ENCODE measurements at places on chromosomes 11 and 22.
A peak's percentile ranks its signal among the peaks of the same experiment; 100 is the strongest.

DNA sequence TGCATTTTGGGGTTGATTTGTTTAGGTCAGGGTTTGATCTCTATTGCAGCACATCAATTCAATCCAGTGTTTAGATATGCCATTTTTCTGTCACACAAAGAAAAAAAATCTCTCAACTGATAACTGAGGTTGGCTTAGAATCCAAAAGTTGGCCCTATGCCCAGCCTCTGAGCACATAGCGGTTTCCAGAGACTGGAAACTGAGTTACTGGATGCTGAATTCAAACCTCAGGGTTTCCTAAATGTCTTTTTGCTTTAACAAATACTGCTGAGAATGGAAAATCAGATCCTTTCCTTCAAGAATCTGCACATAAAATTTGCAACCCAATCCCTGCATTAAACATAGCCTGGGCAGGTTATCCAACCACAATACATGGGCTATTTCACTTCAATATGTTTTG is 4.0 kb downstream of the P4HA3 start:
- DNase-seq = no peak

GRCh38 chr22:23267226-23268043 is 87.1 kb downstream of the BCR start:
- DNase-seq = no peak

DNA sequence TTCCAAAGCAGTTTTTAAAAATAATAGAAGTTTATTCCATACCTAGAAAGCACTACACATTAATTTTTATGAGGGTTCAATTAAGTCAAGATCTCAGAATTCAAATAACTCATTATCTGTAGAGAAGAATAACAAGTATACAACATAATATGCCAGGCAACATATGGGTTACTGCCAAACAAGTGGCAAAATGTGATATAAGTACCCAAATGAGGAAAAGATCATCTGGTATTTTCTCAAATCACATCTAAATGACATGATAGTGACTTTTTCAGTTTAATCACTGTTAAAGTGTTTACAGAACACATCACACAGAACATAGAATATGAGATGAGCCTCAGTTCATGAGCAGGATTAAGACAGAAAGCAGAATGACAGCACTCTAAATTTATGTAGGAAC is 123.3 kb downstream of the FCHSD2 start:
- DNase-seq = no peak

GRCh38 chr22:35818897-35819296 is 101.2 kb downstream of the APOL5 start:
- DNase-seq = no peak

DNA sequence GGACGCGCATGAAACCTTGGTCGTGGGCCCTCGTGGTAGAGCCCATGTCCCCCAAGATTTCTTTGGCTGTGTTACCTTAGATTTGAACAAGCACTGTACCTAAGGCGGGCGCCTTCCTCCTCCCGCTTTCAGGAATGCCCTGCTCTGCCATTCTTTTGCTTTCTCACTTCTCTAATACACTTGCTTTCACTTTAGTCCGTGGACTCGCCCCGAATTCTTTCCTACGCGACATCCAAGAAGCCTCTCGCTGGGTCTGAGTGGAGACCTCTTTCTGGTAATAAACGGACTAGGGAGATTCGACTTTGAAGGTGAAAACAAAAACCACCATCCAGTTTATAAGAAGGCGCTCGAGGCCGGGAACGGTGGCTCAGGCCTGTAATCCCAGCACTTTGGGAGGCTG is 1.2 kb upstream of the NUP50 start:
- DNase-seq = peak; percentile 34

GRCh38 chr11:122882857-122883645 is 492 bp downstream of the JHY start:
- peak; percentile 42 for DNase-seq

DNA sequence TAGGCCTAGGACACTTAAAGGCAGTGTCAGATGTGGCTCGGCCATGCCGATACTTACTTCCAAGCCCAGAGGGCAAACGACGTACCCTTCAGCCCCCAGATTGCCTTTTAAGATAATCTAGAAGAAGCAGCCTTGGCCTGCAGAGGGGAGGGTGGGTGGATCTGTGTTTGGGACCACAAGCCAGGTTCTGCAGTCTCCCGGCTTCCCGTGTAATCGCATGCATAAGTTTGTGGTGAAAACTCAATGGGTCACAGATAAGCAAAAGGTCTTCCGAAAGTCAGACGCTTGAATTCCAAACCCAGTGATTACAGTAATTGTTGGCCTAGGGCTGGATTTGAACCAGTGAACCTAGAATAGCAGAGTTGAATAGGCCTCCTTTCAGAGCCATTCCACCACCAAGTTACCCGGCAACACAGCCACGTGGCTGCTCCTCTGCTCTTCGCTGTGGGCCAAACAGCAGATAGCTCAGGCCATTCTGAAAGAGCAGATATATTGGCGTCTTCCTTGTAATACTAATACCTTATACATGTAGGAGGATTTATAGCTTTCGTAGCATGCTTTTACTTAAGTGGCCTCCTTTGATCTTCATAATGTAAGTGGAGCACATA is 170.8 kb upstream of the CADM1 start:
- DNase-seq = no peak

- DNase-seq = peak; percentile 91
Observed at GRCh38 chr22:36328635-36329253, 59.0 kb downstream of the MYH9 start.
